ENCODE measurements at places on chromosomes 4 and X.

- no peak for DNase-seq
Measured at GRCh38 chr4:3010577-3010976, 47.2 kb downstream of the GRK4 start.

- DNase-seq, result peak; percentile 52
Measured at GRCh38 chr4:76147454-76148141, 599 bp downstream of the NUP54 start.

DNA sequence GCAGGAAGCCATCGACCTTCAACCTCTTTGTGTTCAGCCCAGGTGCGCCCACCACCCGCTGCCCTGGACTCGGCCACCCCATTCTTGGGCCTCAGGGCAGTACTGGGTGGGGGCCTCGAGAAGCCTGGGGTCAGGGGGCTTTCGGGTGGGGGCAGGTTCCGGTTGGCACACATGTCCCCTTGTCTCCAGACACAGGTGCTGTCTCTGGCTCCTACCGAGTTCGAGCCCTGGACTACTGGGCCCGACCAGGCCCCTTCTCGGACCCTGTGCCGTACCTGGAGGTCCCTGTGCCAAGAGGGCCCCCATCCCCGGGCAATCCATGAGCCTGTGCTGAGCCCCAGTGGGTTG is 7.4 kb upstream of the FGFRL1 start:
- no peak for DNase-seq

- no peak for DNase-seq
Measured at GRCh38 chr4:94700298-94700697, 57.5 kb upstream of the BMPR1B start.

DNA sequence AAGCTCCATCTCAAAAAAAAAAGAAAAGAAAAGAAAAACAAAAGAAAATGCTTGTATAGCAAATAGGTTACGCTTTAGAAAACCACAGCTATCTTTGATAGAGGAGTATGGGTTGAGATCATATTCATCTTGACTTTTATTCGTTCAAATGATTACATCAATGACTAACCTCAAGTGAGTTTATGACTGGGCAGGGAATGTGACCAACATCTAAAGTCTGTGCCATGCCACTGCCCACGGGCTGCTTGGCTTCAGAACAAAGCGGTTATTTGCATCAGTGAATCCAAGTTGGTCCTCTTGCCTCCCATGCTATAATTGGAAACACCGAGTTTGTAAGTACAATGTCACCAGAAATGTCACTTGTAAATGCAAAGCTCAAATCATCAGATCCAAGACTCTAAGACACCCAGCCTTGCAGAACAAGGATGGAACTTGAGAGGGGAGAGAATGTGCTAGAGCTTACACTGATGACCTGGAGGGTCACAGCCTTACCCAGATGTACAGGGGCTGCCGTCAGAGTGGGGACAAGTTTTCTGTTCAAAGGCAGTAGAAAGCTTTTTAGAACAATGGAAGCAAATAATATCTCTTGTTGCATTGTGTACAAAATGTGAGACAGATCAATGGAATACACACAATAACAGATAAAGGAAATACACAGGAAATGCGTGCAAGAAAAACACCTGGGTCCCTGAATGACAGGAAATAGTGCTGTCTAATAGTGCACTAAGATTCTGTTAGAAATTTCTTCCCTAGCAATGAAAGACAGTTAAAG is 8.4 kb upstream of the OPN1LW start:
- DNase-seq, result no peak

- DNase-seq, result no peak
Measured at GRCh38 chr4:165439981-165440380, 61.2 kb downstream of the CPE start.

- DNase-seq, result no peak
Measured at GRCh38 chr4:8646296-8647093, 53.9 kb downstream of the CPZ start.

DNA sequence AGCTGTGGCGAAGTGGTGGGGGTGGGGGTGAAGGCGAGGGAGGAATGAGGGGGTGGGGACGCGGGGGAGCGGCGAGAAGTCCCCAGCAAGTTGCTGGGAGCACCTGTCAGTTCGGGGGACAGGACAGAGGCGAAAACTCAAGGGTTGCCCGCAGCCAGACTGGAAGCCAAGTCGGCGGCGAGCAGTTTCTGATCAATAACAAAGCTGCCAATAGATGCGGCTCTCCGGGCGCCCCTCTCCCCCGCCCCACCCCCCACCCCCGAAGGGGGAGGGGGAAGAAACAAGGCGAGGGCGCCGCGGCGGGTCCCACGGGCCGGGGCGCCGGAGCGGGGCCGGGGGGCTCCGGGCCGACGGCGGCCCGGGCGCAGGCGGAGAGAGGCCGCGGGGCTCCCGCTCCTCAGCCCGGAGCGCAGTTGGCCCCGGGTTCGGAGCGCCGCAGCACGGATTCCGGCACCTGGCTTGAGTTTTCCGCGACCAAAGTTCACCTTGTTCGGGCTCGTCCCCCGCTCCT is 379 bp downstream of the PDGFC start:
- DNase-seq, result no peak
